ENCODE measurements at places on chromosomes 11 and 22.
A peak's percentile ranks its signal among the peaks of the same experiment; 100 is the strongest.

- DNase-seq, result peak; percentile 75
Observed at GRCh38 chr11:12411806-12412727, 34.7 kb downstream of the PARVA start.

DNA sequence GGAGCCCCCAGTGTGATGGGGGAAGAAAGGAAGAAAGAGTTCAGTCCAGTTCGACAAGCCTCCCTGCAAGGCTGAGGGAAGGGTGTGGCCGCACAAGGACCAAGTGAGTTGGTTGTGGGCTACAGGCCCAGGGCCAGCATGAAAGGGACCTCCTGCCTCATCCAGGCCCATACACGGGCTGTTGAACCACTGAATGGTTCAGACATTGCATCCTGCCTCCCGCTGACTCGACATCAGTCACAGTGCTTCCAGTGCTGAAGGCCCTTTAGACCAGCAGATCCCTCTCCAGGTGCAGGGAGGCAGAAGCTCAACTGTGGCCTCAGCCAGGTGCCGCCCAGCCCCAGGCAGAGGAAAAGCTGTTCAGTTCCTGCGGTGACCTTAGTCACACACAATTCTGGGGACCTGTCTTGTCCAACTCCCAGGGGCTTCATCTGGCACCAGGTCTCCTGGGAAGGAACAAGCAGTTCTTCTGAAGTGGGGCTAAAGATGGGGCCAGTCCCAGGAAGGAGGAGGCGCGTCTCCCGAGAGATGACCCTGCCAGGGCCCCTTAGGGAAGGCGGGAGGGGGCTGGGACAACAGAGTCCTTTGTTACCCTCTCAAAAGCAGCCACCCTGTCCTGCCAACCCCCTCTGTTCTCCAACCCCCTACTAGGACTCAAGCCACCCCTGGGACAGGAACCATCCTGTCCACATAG lies 6.6 kb downstream of the ARRB1 start:
- DNase-seq, result no peak

DNA sequence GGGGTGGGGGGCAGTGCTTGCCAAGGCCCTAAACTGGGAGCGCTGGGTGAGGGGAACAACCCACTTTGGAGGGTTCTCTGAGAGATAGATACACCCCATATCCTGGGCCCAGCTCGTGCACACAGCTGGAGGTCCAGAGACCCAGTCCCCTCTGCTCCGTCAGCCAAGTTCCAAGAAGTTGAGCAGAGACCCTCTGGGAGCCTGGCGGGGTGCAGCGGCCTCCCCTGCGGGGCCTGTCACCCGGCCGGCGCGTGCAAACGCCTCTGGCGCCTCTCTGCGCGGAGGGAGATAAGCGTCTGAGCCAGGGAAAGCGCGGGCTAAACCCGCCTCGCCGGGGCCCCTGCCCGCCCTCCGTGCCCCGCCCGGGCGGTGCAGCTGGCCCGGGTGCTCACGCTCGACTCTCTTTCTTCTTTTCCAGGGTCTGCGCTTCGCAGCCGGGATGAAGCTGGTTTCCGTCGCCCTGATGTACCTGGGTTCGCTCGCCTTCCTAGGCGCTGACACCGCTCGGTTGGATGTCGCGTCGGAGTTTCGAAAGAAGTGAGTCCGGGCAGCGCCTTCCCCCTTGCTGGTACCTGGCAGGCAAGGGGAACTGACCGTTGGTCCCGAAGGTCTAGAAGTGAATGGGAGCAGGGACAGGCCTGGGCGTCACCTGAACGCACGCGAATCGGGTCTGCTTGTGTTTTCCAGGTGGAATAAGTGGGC lies 540 bp downstream of the ADM start:
- no peak for DNase-seq

DNA sequence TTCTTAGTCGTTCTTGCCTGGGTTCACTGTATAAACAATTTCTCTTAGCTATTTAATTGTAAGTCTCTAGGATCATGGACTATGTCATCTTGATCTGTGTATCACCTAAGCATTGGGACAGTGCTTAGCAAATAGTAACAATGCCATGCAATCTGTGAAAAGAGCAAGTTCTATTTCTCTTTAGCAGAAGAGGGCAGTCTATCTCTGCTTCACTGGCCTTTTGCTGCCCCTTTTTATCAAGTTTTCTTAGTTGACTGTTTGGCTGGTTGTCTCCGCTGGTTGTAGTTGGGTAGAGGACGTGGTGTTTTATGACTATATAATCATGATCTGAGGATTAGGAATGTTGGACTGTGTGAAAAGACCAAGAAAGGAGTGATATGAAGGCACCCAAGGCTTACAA lies 315.0 kb downstream of the JRKL start:
- no peak for DNase-seq

DNA sequence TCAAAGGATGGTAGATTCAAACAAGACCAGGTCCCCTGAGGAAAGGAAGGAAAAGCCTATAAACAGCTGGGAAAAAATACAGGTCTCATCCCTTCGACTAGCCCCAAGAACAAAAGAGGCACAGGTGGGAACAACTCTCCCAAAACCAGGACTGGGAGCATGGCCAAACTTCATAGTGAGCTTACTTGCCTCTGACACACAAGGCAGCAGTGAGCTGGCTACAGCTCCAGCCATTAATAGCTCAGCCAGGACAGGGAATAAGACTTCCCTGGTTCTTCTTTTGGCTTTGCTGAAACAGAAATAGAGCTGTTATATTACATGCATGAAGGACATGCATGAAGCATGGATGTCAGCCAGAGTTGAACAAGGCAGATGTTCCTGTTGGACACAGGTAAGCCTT lies at the start of gene OR10A2:
TSS of gene OR10A2 (plus strand) at position 97 of the 400 bp plus-strand sequence. CDS start 6,698 bp downstream, outside the sequence.
- no peak for DNase-seq

- no peak for DNase-seq
Observed at GRCh38 chr11:124108156-124108555, 7.1 kb upstream of the VWA5A start.

DNA sequence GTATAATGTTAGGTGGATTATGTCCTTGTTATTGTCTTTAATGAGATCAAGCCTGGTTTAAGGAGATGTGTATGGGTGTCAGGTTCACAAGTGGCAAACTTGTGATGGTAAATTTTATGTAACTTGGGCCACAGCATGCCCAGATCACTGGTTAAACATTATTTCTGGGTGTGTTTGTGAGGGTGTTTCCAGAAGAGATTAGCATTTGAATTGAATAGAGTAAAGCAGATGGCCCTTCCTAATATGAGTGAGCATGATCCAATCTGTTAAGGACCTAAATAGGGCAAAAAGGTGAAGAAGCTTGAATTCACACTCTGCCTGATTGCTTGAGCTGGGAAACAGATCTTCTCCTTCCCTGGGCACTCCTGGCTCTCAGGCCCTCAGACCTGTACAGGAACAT lies 20.7 kb downstream of the OR5B21 start:
- no peak for DNase-seq

GRCh38 chr11:50298182-50298988 lies 265.7 kb downstream of the OR4C45 start:
- DNase-seq, result no peak

DNA sequence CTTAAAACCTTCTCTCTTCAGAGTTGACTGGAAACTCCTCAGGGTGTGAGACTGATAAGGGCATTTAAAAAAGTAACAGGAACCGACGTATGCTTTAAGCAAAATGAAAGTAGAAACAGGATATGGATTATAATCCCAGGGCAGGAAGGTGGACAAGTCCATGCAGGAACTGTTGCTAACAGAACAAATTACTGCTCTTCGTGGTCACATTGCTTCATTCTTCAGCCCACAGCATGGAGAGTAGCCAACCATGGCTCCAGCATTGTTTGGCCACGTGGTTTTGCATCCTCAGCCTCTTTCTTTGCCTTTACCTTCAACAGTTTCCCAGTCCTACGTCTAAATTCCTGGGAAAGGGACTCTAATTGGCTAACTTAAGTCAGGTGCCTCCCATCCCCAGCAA lies 563.1 kb upstream of the ISX start:
- no peak for DNase-seq

DNA sequence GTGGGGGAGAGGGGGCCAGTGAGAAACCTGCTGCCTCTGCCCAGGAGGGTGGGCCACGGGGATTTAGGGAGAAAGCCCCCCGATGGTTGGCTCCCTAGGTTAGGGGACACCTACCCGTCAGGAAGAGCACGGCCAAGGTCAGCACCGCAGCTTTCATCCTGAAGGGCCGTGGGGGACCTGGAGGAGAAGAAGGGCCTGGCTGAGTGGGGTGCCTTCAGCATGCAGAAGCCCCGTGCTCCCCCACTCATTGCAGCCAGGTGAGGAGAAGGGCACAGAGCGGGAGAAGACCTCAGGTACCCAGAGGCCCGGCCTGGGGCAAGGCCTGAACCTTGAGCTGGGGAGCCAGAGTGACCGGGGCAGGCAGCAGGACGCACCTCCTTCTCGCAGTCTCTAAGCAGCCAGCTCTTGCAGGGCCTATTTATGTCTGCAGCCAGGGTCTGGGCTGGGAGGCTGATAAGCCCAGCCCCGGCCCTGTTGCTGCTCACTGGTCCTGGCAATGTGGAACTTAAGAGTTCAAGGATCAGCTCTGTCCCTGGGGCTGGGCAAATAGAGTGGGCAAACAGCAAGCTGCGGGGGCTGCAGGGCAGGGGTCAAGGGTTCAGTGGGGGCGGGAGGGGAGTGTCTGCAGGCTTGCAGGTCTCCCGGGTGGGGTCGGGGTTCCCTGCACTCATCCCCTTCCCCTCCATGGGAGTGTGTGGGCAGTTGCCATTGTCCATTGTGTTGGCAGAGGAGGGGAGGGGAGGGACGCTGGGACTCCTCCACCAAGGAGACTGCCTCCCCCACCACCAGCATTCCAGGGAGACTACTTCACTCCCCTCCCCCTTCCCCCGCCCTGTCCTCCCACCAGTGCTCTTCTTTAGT lies at the start of gene APOA1:
TSS of gene APOA1 (minus strand) at position 392 of the 861 bp plus-strand sequence. CDS start at position 157, 235 bp downstream.
- no peak for DNase-seq

DNA sequence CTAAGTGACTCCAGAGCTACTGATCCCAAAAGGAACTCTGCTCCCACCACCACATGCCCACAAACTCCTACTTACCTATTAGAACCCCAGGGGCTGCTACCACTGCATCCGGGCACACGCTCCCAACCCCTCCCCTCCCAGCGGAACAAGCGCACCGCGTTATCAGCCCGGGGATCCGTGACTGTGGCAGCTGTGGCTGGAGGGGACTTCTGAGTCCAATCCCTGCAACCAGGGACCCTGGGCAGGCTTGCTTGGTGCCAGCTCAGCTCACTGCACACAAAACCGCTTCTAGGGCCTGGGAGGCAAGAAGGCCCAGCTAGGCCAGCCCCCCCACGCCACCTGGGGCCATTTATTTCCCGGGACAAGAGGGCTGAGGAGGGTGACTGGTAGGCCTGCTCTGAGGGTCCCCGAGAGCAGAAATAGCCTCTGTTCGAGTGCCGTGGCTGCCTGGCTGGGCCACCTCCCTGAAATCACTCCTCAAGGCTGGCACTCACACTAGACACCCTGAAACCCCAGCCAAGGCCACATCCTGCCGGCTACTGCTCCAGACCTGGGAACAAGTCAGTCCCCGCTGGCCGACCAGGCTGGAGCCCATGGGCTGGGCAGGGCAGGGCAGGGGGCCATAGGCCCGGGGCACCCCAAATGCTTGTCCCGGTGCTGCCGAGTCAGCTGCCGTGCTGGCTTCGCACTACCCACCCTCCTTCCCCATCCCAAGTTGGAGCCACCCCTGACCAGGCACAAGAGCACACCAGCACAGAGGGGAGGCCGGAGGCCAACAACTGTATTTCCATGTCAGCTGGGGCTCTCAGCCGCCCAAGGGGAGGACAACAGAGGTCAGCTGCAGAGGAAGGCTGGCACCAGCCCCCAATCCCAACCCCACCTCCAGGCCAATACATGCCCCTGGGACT lies 1.9 kb upstream of the IFITM10 start:
- DNase-seq, result no peak

- DNase-seq, result no peak
Observed at GRCh38 chr22:36360871-36361383, 26.8 kb downstream of the MYH9 start.

DNA sequence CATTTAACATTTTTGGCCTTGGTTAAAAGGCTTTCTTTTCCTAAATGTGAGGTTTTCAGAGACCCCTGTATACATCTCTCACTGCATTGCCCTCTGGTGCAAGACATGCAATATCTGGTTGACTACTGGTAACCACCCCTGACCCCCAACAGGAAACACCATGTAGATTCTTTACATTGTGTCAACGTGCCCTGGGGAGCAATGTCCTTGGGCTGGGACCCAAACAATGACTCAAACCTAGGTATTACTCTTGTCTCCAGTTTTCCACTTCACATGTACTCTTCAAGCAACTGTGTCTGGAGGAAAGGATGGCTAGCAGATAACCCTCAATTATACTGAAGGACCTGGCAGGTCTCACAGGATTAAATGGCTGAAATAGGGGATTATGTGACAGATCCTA lies 1.1 kb upstream of the GPR83 start:
- no peak for DNase-seq

DNA sequence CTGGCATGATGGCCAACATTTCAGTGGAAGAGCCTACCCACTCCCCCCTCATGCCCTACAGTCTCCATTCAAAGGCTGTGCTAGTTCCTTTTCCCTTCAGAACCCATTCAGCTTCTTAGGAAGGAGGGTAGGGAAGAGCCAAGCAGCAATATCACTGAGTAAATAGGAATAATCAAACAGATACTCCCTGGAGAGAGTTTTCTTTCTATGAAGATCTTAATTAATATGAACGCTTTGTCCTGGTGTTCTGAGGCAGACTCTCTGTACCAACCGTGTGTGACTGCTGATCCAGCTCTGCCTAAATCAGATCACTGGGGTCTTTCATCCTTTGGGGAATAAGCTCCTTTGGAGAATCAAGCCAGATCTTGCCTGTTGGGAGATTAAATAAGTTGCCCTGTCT lies 75.2 kb upstream of the NNMT start:
- DNase-seq, result no peak

- no peak for DNase-seq
Observed at GRCh38 chr22:40487663-40488249, 117.4 kb downstream of the SGSM3 start.

DNA sequence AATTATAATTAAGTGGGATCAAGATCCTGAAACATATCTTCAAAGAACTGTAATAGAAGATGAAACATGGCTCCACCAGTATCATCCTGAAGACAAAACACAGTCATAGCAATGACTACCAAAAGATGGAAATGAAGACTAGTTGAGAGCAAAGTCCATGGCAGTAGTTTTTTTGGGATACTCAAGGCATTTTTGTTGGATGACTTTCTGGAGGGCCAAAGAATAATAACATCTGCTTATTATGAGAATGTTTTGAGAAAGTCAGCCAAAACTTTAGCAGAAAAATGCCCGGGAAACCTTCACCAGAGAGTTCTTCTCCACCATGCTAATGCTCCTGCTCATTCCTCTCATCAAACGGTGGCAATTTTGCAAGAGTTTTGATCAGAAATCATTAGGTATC lies 809.4 kb upstream of the RAG2 start:
- DNase-seq, result no peak

- DNase-seq, result no peak
Observed at GRCh38 chr22:39833610-39834009, 60.0 kb downstream of the ENTHD1 start.

- no peak for DNase-seq
Observed at GRCh38 chr11:114350022-114350421, 50.3 kb downstream of the C11orf71 start.

All from HTR-8/SVneo (cell line).